Thyroid gland (tissue), 4 donors: ENCODE measurements at places on chromosomes 13 and 19. TPM values are rescaled to one million over a fixed set of nuclear protein-coding genes. Genes with fewer than 3 reads are reported as not detected.

Gene LILRB3
- 4.4 TPM for total RNA-seq

Gene ZNF490
- total RNA-seq, result 28.9 TPM

Gene KLK4
- 3.1 TPM for total RNA-seq

Gene CCNA1
- total RNA-seq, result 0.83 TPM

Gene SHD
- not detected for total RNA-seq

Gene CEACAM1
- total RNA-seq, result 2.1 TPM

Gene TTC9B
- total RNA-seq, result not detected

Gene PAN3
- 74.0 TPM for total RNA-seq

Gene ETV2
- not detected for total RNA-seq
